ENCODE measurements at places on chromosomes 11 and 22. TPM values are rescaled to one million over a fixed set of nuclear protein-coding genes. Genes with fewer than 3 reads are reported as not detected.

DNA sequence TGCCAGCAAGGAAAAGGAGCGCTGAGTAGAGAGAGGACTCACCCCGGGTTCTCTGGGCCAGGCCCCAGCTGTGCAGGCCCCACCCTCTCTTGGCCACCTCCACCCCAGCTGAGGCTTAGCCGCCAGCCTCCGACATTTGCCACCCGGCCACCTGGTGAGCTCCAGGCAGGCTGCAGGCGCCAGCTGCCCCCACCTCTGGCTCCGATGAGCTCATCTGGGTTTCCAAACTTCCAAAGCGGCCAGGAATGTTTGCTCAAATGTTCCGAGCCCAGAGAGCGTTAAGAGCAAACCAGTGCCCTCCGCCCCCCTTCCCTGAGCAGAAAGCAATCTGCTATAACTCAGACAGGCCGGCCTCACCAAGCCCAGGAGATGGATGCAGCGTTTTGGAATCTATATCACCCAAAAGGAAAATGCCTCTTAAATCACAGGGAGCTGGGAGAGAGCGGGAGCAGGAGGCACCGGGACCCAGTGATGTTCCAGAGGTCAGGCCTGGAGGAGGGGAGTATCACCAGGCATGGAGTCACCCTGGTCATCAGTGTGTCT, 9.1 kb upstream of the MN1 start:
- H3K36me3 ChIP-seq, result no peaks in the 10 kb centered on the region
- no peaks in the 10 kb centered on the region for H3K4me1 ChIP-seq
- H3K27me3 ChIP-seq, result no peaks in the 10 kb centered on the region
- H3K27ac ChIP-seq, result no peak overlapping the region
- no peak for DNase-seq
- H3K4me3 ChIP-seq, result no peak overlapping the region

- no peaks in the 10 kb centered on the region for H3K36me3 ChIP-seq
- H3K27me3 ChIP-seq, result no peaks in the 10 kb centered on the region
- no peak overlapping the region for H3K27ac ChIP-seq
- DNase-seq, result no peak
Measured at GRCh38 chr11:31643857-31644256, 134.3 kb downstream of the ELP4 start.

GRCh38 chr11:65655570-65656332, 7.0 kb downstream of the RELA start:
- H3K27me3 ChIP-seq, result no peaks in the 10 kb centered on the region
- peaks cover 15% of the 10 kb centered on the region for H3K4me1 ChIP-seq
- DNase-seq, result no peak

- no peaks in the 10 kb centered on the region for H3K36me3 ChIP-seq
- H3K27ac ChIP-seq, result peak overlapping the region; percentile 99
- peak overlapping the region; percentile 87 for H3K4me3 ChIP-seq
- DNase-seq, result no peak
- H3K27me3 ChIP-seq, result no peaks in the 10 kb centered on the region
Measured at GRCh38 chr11:113876798-113877669, 1.7 kb upstream of the USP28 start.

- no peaks in the 10 kb centered on the region for H3K4me1 ChIP-seq
- DNase-seq, result no peak
- H3K36me3 ChIP-seq, result no peaks in the 10 kb centered on the region
- H3K4me3 ChIP-seq, result no peak overlapping the region
- no peaks in the 10 kb centered on the region for H3K27me3 ChIP-seq
- H3K27ac ChIP-seq, result no peak overlapping the region
Measured at GRCh38 chr22:40000171-40000570, 5.4 kb downstream of the FAM83F start.

DNA sequence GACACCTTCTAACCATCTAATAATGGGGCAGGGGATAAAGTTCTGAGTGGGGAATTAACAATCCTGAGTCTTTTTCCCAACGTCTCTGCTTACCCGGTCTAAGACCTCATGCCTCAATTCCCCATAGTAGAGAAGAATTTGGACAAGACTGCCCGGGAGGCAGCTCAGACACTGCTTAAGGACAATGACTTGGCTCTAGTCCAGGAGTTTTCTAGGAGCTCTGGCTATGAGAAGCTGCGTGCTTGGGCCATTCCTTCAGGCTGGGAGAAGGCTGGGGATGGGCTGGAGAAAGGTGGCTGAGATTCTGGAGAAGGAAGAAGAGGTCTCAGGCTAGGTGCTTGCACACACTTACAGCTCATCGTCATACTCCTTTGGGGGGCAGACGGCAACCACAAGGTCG, 19.8 kb upstream of the ABCC8 start:
- no peaks in the 10 kb centered on the region for H3K4me1 ChIP-seq
- H3K27me3 ChIP-seq, result peaks cover 3% of the 10 kb centered on the region
- H3K27ac ChIP-seq, result no peak overlapping the region
- H3K36me3 ChIP-seq, result no peaks in the 10 kb centered on the region

CALCA gene
- total RNA-seq, result not detected

GRCh38 chr11:104061853-104062521, 25.5 kb downstream of the DDI1 start:
- H3K4me1 ChIP-seq, result no peaks in the 10 kb centered on the region
- no peak overlapping the region for H3K4me3 ChIP-seq
- no peaks in the 10 kb centered on the region for H3K27me3 ChIP-seq
- no peaks in the 10 kb centered on the region for H3K36me3 ChIP-seq

DNA sequence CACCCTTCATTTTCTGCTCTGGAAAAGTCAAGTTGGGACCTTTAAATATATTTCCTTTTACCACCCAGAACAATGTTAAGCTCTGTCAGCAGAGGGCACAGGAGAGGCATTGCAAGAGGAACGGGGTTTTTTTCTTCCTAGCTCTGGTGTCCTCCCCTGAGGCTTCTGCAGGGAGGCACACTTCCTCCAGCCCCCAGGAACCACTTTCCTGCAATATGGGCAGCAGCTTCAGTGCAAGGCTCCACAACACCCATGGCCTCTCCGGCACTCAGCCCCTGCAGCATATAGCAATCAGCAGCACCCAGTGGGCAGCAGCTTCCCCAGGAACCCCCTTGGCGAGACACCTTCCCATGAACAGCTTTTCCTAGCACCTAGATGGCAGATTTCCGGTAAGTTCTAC, 101.4 kb downstream of the SYT9 start:
- no peak overlapping the region for H3K27ac ChIP-seq
- H3K4me1 ChIP-seq, result no peaks in the 10 kb centered on the region
- H3K36me3 ChIP-seq, result no peaks in the 10 kb centered on the region
- no peak overlapping the region for H3K4me3 ChIP-seq
- peak; percentile 32 for DNase-seq

GRCh38 chr22:27775087-27775698, 26.4 kb downstream of the MN1 start:
- DNase-seq, result no peak
- H3K27ac ChIP-seq, result no peak overlapping the region
- no peaks in the 10 kb centered on the region for H3K27me3 ChIP-seq
- H3K4me1 ChIP-seq, result no peaks in the 10 kb centered on the region
- no peaks in the 10 kb centered on the region for H3K36me3 ChIP-seq

- no peaks in the 10 kb centered on the region for H3K27me3 ChIP-seq
- no peak overlapping the region for H3K4me3 ChIP-seq
- H3K4me1 ChIP-seq, result no peaks in the 10 kb centered on the region
- no peak for DNase-seq
Measured at GRCh38 chr22:42872821-42873220, 15.7 kb upstream of the ARFGAP3 start.

DNA sequence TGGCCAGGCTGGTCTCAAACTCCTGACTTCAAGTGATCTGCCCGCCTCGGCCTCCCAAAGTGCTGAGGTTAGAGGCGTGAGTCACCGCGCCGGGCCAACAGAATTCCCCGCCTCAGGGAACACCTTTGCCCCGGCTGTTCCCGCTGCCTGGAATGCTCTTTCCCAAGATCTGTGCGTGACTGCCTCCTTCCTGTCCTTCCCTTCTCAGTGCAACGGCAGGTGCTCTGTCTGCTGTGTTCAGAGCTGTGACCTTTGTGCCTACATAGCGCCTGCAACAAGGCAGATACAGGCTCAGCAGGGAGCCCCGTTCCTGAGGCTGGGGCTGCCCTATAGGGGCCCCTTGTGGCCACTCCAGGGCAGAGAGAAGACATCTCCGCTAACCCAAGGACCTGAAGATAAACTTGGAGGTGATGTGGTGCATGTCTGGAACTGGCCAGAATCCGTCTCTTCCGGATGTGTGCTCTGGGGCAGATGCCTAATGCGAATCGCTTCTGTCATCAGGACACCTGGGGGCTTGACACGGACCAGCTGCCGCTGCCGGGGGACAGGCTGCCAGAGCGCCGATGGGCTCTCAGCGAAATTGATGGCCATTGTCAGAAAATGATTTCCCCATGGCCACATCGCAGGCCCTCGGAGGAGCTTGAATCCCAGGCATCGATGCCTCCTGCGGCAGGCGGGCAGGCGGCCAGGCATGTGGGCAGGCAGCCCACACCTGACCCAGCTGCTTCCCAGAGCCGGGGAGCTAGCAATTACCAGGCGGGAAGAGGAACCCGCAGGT, 43.5 kb upstream of the TCF20 start:
- peak overlapping the region; percentile 63 for H3K27ac ChIP-seq
- H3K4me1 ChIP-seq, result peaks cover 25% of the 10 kb centered on the region
- H3K4me3 ChIP-seq, result peak overlapping the region; percentile 7
- H3K27me3 ChIP-seq, result no peaks in the 10 kb centered on the region
- no peaks in the 10 kb centered on the region for H3K36me3 ChIP-seq
- DNase-seq, result peak; percentile 46

CHRDL2 gene
- 0.15 TPM for total RNA-seq

- no peaks in the 10 kb centered on the region for H3K36me3 ChIP-seq
- peak overlapping the region; percentile 71 for H3K4me3 ChIP-seq
- no peak for DNase-seq
- peak overlapping the region; percentile 69 for H3K27ac ChIP-seq
Measured at GRCh38 chr22:49961601-49962011, 1.0 kb downstream of the PIM3 start.

DNA sequence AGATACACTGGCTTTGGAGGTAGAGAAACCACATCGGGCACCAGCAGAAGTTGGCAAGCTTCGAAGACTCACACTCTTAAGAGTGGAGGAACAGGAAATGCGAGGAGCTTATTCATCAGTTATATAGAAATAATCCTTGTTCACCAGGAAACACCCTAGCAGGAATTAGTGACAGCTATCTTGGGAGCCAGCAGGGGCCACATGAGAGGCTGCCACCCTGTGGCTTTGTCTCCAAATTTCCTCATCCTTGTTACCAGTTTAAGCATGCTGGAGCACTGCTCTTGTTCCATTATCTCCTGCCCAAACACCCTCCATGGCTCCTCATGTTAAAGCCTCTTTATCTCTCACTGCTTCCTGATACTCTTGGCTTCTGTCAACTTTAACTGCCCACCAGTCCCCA, 131.0 kb downstream of the PLEKHA7 start:
- H3K36me3 ChIP-seq, result no peaks in the 10 kb centered on the region
- no peak for DNase-seq
- no peak overlapping the region for H3K4me3 ChIP-seq
- no peaks in the 10 kb centered on the region for H3K27me3 ChIP-seq

DNA sequence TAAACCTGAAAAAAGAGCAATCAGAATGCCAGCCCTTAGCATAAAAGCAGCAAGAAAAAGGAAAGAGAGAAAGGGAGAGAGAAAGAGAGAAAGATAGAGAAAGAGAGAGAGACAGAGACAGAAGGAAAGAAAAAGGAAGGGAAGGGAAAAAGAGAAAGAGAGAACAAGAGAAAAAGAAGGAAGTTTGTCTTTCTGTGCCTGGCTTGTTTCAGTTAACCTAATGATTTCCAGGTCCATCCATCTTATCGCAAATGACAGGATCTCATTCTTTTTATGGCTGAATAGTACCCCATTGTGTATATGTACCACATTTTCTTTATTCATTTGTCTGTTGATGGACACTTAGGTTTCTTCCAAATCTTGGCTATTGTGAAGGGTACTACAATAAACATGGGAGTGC, 230.8 kb downstream of the GUCY1A2 start:
- H3K36me3 ChIP-seq, result no peaks in the 10 kb centered on the region
- H3K4me3 ChIP-seq, result no peak overlapping the region
- no peaks in the 10 kb centered on the region for H3K4me1 ChIP-seq
- no peaks in the 10 kb centered on the region for H3K27me3 ChIP-seq

DNA sequence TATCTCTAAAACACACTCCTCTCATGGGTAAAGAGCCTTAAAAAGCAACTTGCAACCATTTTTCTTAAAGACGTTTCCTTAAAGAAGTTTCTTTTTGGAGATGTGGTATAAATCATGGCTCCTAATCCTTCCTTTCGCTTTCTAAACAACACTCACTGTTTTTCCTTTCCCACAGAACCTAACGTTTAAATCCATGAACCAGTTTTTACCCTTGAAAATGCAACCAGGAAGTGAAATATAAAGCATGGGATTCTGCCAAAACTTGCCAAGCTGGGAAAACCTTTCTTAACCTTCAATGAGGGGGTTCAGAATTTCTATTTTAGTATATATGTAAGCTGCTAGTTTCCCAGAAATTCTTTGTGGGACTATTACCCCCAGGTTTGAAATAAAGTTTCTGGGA, 8.6 kb downstream of the PLEKHA7 start:
- H3K27ac ChIP-seq, result peak overlapping the region; percentile 26
- no peak for DNase-seq
- H3K27me3 ChIP-seq, result no peaks in the 10 kb centered on the region

DNA sequence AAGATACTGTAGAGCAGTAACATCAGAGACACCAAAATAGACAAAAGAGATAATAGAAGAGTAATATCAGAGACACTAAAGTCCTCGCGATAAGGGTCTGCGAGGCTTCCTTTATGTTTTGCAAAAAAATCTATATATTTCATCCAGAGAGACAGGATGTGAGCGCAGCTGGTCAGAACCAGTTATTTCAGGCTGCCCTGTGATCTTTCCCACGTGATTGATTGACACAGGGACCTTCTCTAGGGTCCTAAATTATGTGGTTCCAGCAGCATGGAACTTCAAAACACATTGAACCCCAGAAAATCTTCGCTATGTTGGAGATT, 118.0 kb downstream of the KCNQ1 start:
- H3K4me1 ChIP-seq, result no peaks in the 10 kb centered on the region
- no peaks in the 10 kb centered on the region for H3K36me3 ChIP-seq
- no peaks in the 10 kb centered on the region for H3K27me3 ChIP-seq
- no peak overlapping the region for H3K27ac ChIP-seq
- DNase-seq, result no peak

GRCh38 chr11:6156628-6157359, 13.3 kb downstream of the OR52B2 start:
- H3K4me1 ChIP-seq, result no peaks in the 10 kb centered on the region
- H3K27me3 ChIP-seq, result no peaks in the 10 kb centered on the region
- H3K27ac ChIP-seq, result no peak overlapping the region
- H3K36me3 ChIP-seq, result no peaks in the 10 kb centered on the region
- H3K4me3 ChIP-seq, result no peak overlapping the region
- DNase-seq, result no peak

- no peaks in the 10 kb centered on the region for H3K36me3 ChIP-seq
- no peak overlapping the region for H3K4me3 ChIP-seq
- no peak for DNase-seq
Measured at GRCh38 chr11:75775056-75775455, 6.5 kb downstream of the DGAT2 start.

- DNase-seq, result no peak
- no peaks in the 10 kb centered on the region for H3K36me3 ChIP-seq
- H3K27me3 ChIP-seq, result peaks cover 19% of the 10 kb centered on the region
- no peak overlapping the region for H3K27ac ChIP-seq
- no peak overlapping the region for H3K4me3 ChIP-seq
- H3K4me1 ChIP-seq, result no peaks in the 10 kb centered on the region
Measured at GRCh38 chr11:123567466-123567865, 87.0 kb downstream of the SCN3B start.

LDLRAD3 gene
- total RNA-seq, result 28.1 TPM

Data from Panc1 (cell line).